ENCODE measurements at places on chromosomes 11 and 22.
A peak's percentile ranks its signal among the peaks of the same experiment; 100 is the strongest.

GRCh38 chr11:72037554-72038311 is 39.0 kb downstream of the IL18BP start:
- no peak for DNase-seq

- DNase-seq, result no peak
These were observed 877.1 kb upstream of the CNTN5 start for GRCh38 chr11:98143661-98144060.

GRCh38 chr11:45178890-45179671 is 32.6 kb downstream of the PRDM11 start:
- no peak for DNase-seq

GRCh38 chr11:93577286-93577685 is 34.1 kb upstream of the SMCO4 start:
- DNase-seq, result no peak

- no peak for DNase-seq
These were observed 595.2 kb downstream of the BRD1 start for GRCh38 chr22:49232319-49233067.

GRCh38 chr11:2825261-2825888 is 60.2 kb downstream of the CDKN1C start:
- DNase-seq, result no peak

- DNase-seq, result no peak
These were observed 17.1 kb upstream of the SYTL2 start for GRCh38 chr11:85827748-85828639.

DNA sequence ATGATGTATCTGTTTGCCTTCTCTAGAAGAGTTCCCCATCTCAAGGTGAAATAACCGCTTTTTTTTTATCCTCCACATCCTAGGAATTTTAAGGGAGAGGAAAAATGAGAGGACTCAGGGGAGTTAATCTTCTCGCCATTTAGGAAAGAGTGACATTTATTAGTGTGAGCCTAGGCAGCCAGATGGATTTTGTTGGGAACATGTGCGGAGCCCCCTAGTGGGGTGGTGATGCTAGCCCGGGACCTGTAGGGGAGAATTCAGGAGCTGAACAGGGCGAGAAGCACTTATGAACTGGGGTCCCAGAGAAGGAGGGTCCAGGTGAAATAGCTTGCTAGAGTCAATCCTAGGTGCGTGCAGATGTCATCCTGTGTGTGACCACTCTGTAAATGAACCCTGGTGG is 10.7 kb downstream of the IL17RA start:
- DNase-seq, result no peak

GRCh38 chr11:104649002-104649401 is 249.3 kb downstream of the CASP12 start:
- no peak for DNase-seq

- DNase-seq, result no peak
These were observed 2.7 kb upstream of the CPT1A start for GRCh38 chr11:68844376-68844775.

- DNase-seq, result no peak
These were observed 6.7 kb downstream of the DSCAML1 start for GRCh38 chr11:117790279-117790678.

- no peak for DNase-seq
These were observed 8.0 kb upstream of the PMM1 start for GRCh38 chr22:41597635-41597953.

GRCh38 chr22:44859641-44860040 is 107.3 kb downstream of the ARHGAP8 start:
- DNase-seq, result no peak

DNA sequence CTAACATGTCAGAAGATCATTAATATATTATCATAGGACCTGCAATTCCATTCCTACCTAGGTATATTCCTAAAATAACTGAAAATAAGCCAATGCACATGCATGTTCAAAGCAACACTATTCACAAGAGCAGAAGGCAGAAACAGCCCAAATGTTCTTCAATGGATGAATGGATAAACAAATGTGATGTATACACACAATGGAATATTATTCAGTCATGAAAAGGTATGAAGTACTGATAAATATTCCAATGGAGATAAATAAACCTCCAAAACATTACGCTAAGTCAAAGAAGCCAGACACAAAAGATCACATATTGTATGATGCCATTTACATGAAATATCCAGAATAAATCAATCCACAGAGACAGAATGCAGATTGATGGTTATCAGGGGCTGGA is 16.8 kb downstream of the AMBRA1 start:
- no peak for DNase-seq

GRCh38 chr11:36130401-36130800 is 158.8 kb downstream of the COMMD9 start:
- DNase-seq, result no peak

DNA sequence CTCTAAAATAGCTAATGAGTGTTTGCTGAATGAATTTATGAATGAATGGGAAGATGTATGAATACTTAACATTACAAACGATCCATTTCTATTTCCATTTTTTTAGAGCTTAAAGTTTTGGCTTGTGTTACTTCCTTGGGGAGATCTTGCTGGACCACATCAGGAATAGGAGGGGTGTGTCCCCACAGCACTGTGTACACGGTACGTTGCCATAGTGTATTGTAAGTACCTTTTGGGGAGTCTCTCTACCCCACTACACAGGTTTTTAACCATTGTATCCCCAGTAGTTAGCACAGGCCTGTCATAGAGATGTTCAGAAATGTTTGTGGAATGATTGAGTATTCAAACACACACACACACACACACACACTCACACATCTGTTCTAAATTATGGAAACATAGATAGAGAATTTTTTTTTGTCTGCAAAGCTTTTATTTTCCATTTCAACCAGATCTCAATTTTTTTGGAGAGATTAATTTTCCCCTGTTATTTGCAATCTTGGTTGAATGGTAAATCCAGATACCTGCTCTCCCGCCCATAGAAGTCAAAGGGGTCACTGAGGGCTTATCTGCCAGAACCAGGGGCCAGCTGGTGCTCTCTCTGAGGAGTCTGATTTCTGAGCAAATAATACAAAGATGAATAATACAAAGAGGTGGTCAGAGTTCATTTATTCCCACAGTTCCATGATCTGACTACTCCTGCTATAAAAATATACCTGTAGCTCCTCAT is 471.0 kb downstream of the INSC start:
- no peak for DNase-seq

DNA sequence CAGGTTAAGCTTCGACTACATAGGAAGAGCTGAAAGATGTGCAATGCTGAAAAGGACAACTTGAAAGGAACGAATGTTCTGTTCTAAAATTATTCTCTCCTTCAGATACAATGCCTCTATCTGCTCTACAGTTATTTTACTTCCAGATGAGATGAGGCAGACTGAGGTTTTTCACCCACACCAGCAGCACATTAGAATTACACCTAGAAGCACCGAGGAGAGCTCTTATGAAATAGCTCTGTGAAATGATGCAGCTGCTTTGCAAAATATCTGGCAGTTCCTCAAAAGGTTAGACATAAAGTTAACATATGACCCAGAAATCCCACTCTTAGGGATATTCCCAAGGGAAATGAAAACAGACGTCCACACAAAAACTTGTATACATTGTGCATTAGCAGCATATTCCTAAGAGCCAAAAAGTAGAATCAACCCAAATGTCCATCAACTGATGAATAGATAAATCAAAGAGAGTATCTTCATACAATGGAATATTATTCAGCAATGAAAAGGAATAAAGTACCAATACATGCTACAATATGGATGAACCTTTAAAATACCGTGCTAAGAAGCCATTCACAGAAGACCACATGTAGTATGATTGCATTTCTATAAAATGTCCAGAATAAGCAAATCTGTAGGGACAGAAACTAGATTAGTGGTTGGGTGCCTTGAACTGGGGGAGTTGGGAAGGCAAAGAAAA is 34.5 kb downstream of the WT1 start:
- DNase-seq, result no peak

- no peak for DNase-seq
These were observed 17.6 kb upstream of the GAS2L1 start for GRCh38 chr22:29288837-29289236.

- DNase-seq, result no peak
These were observed 971.4 kb downstream of the DLG2 start for GRCh38 chr11:84655712-84656111.

DNA sequence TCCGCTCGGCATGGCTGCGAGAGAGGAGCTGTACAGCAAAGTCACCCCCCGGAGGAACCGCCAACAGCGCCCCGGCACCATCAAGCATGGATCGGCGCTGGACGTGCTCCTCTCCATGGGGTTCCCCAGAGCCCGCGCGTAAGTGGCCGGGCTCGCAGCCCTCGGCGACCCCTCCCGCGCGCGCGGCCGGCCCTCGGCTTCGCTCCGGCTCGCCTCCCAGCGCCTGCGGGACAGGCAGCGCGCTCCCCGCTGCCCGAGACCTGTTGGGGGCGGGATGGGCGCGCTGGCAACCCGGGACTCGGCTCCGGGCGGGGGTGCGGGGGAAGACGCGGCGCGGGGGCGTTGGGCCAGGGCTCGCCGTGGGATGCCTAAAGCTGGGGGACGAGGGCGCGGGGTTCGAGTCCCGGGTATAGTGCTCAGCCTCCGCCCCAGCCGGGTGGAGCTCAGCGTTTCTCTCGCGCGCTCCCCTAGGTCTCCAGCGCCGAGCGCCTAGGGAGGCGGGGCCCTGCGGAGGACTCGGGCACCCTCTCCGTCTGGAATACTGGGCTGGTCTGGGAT is 630 bp downstream of the UBASH3B start:
- DNase-seq, result peak; percentile 44

All from activated CD4-positive, alpha-beta T cell treated with anti-CD3 and anti-CD28 coated beads for 24 hours (primary cell).